MCF 10A (cell line): ENCODE measurements at places on chromosomes 4 and X. TPM values are rescaled to one million over a fixed set of nuclear protein-coding genes. Genes with fewer than 3 reads are reported as not detected.

Gene HTR2C
- total RNA-seq, result not detected in 2 replicates

DNA sequence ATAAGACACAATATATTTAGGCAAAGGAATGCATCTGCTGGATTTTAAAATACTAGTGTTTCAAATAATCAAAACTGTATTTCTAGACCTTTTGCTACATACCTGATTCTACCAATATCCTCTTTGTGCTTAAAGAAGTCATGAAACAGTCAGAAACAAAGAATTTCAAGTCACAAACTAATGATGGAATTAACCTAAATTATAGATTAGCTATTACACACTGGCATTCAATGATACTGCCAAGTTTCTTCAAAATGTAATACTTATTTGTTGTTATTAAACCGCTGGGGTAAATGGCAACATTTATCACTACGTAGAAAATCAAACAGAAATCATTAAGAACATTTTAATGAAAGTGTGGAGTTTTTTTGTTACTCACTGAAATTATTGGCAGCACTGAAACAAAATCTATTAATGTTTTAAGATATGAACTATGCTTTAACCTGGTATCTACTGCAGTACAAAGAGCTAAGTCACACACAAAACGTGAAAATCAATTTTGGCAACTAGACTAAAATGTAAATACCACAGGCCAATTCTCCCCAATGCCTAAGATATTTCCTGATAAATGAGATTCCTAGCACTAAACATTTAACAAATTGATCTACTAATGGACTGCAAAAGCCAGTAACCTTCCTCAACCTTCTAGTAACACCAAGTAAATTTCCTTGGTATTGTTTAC lies 19.4 kb downstream of the PDGFC start:
- no peak for DNase-seq

- DNase-seq, result no peak
These were observed 8.3 kb upstream of the VEGFC start for GRCh38 chr4:176800891-176801534.

Gene TRMT44
- total RNA-seq, result 23.2 and 24.4 TPM in 2 replicates

Gene NLRP2B
- total RNA-seq, result not detected in 2 replicates

GRCh38 chrX:40912576-40912975 lies 172.7 kb upstream of the USP9X start:
- DNase-seq, result peak; percentile 34

- no peak for DNase-seq
These were observed 5.2 kb upstream of the PCDH10 start for GRCh38 chr4:133143775-133144430.

GRCh38 chrX:72117636-72118210 lies 14.0 kb downstream of the RTL5 start:
- DNase-seq, result no peak

Gene STARD8
- total RNA-seq, result 0.37 and 1.0 TPM in 2 replicates

DNA sequence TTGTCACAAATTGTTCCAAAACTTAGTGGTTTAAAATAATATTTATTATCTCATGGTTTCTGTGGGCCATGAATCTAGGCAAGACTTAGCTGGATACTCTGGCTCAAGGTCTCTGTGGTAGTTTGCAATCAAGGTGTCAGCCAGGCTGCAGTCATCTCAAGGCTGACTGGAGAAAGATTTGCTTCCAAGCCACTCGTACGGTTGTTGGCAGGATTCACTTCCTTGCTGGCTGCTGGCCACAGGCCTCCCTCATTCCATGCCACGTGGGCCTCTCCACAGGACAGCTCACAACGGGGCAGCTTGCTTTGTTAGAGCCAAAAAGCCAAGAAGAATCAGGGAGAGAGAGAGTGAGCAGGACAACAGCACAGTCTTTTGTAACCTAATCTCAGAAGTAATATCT lies 101.4 kb downstream of the WWC2 start:
- peak; percentile 91 for DNase-seq

GRCh38 chrX:87578978-87579377 lies 61.4 kb downstream of the KLHL4 start:
- DNase-seq, result no peak

DNA sequence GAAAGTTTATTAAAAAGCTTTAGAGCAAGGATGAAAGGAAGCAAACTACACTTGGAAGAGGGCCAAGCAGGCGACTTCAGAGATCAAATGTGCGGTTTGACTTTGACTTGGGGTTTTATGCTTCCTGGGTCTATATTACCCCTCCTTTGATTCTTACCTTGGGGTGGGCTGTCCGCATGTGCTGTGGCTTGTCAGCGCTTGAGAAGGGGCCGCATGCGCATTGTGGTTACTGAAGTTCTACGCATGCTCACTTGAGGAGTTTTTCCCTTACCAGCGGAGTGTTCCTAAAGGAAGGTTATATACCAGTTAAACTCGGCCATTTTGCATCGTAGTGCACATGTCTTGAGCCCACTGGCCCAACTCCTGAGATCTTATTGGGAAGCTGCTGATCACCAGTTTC lies 9.9 kb downstream of the ZNF157 start:
- DNase-seq, result no peak

DNA sequence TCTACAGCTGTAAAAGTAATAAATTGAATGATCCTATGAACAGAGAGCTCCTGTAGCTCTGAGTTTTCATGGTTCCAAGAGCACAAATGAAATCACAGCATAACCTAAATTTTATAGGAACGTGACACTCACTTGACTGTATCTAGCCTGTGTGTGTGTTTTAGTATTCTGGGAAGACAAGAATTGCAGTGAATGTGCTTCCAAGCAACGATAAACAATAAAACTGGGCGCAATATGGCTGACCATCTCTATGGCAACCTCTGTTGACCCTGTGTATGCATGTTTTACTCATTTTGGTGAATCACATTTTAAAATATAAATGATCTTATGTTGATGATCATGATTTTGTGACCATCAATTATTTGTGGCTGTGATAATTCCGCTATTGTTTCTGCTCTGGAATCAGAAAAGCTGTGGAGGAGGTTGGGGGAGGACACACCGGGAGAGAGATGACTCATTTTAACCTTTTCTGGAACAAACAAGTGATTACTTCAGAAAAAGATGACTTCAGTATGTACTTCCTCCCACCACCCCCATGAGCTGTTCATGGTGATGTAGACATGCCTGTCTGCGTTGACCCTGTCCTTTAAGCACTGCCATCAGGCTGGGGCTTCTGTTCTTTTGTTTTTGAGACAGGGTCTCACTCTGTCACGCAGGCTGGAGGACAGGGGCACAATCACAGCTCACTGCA lies 31.8 kb downstream of the USP11 start:
- peak; percentile 44 for DNase-seq

Gene PDLIM3
- 0.22 and 0.30 TPM in 2 replicates for total RNA-seq

- DNase-seq, result peak; percentile 63
These were observed 5.8 kb upstream of the DGKQ start for GRCh38 chr4:978957-979701.

- no peak for DNase-seq
These were observed 446.1 kb upstream of the RPS6KA3 start for GRCh38 chrX:20712811-20713210.

DNA sequence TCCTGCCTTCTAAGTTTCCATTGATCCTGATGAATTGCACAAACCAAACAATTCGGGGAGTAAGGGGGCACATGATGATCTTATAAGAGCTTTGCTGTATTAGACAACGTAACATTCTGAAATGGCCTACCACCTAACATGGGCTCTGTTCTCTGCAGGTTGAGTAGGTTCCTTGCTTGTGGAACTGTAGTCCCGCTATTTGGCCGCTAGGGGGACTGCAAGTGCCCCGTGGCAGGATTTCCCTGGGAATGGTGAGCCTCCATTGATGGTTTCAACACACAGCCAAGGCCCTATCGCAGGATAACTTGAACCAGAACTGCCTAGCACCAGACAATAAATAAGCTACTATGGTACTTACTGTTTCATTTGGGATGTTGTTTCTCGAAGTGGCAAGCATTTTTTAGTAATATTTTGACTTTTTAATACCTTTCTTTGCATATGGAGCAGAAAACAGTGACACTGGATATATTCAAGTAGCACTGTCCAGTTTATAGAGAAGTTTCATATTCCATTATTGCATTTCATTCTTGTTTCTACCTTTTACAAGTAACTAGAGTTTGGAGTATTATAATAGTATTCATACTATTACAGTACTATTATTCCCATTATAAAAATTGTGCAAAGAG lies 11.9 kb downstream of the AR start:
- DNase-seq, result peak; percentile 58

Gene MAOA
- 8.2 and 9.8 TPM in 2 replicates for total RNA-seq

Gene SYTL5
- total RNA-seq, result 0.07 TPM in 1 of 2 replicates, not detected in the other

Gene CLGN
- 10.7 and 37.6 TPM in 2 replicates for total RNA-seq

DNA sequence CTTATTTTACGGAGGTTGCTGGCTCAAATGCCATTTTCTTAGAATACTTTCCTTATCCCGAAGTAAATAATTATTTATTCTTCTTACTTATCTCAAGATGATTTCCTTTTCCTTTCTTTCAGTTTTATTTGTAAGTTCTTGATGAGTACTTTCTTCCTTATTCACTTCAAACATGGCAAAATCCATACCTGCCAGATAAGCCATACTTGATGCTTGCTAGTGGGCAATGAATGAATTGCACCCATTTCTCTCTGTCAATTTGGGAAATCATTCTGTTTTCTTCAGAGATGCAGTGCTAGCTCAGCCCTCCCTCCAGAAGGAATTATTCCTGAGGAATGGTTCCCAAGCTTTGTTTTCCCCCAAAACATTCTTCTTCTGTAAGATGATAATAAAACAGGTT lies 598.3 kb downstream of the SPRY1 start:
- peak; percentile 13 for DNase-seq

Gene NUDT10
- total RNA-seq, result not detected in 2 replicates

- no peak for DNase-seq
These were observed 11.7 kb upstream of the FAT4 start for GRCh38 chr4:125303058-125303457.

Gene RENBP
- total RNA-seq, result 0.23 TPM in 1 of 2 replicates, not detected in the other

Gene HSFX1
- total RNA-seq, result 0.61 TPM in 1 of 2 replicates, not detected in the other

Gene FGFR3
- total RNA-seq, result 2.5 and 6.5 TPM in 2 replicates

DNA sequence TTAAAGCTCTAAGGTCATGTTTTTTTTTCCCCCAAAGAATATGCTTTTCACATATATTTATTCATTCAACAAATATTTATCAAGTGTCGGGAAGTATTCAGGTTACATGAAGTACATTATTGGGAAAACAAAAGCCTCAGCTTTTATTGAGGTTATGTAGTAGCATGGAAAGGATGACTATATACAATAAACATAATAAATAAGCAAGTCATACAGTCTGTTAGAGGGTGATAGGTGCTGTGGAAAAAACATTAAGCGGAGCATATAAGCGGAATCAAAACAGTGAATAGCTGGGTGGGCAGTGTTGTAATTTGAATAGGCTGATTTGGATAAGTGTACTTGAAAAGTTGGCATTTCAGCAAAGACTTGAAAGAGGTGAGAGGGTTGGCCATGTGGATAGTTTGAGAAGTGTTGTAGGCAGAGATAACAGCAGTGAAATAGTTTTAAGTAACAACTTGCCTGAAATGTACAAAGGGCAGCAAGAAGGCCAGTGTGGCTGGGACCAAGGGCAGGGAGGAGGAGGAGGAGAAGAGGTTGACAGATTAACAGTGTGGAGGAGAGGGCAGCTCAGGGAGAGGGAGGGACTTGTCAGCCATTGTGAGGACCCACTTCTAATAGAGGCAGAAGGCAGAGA lies 558.7 kb downstream of the SPRY1 start:
- no peak for DNase-seq

GRCh38 chr4:40858962-40859361 lies 109.2 kb downstream of the NSUN7 start:
- DNase-seq, result no peak

DNA sequence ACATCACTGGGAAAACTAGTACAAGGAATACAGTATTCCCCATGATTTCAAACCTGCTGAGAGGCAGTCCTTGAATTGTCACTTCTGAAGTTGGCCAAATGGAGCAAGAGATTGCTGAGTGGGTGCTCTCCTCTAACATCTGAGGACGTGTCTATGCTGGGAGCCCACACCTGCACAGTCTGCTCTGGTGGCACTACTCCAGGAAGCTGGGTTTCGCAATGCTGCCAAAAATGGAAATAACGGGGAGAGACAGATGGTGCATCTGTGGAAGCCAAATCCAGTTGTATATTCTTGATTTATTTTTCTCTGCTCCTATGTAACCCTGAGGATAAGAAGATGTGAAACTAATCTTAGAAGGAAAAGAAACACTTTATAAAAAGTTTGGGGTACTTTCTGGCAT lies 240.1 kb upstream of the CTSO start:
- DNase-seq, result peak; percentile 64

Gene PCDH18
- total RNA-seq, result 3.5 and 4.9 TPM in 2 replicates

- DNase-seq, result no peak
These were observed 14.5 kb downstream of the CLCN4 start for GRCh38 chrX:10171249-10171648.

Gene GRSF1
- 60.2 and 69.3 TPM in 2 replicates for total RNA-seq

DNA sequence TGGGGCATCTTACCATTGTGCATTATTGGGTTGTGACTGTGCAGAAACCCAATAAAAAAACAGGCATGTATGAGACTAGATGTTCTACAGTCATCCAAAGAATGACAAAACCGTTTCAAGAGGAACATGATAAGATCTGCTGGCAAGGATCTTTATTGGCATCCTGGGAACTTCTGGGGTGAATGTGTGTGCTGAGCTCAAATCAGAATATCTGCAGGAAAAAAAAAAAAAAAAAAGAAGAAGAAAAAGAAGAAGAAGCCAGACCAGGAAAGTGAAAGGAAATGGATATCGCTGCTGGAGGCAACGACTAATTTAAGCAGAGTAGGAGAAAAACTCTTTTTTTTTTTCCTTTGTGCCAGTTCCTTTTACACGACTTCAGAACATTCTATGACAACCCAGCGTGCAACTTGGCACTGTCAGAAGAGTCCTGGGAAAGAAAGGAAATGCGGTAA lies 484.2 kb upstream of the BOD1L1 start:
- peak; percentile 46 for DNase-seq

DNA sequence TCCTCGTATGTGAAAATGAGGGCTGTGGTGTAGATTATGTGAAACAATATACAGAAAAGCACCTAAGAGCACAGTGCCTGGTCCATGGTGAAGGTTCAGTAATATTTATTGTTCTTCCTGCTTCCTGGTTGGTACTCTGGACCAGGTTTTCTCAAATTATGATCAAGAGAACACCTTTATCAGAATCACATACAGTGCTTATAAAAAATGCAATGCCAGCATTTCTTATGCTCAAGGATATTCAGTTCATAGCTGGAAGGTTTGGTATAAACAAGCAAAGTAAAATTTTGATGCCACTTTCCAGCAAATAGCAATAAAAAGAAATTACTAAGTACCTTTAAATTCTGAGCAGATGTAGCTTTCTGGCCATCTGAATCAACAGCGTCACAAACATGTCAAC lies 1412.4 kb downstream of the RPA4 start:
- no peak for DNase-seq

GRCh38 chr4:137597752-137598430 lies 65.6 kb upstream of the PCDH18 start:
- DNase-seq, result no peak

Gene ATOH1
- not detected in 2 replicates for total RNA-seq
